Stimulated activated CD4-positive, alpha-beta T cell treated with anti-CD3 and anti-CD28 coated beads, TNF-alpha, amount 100 ng/mL, for 48 hours (primary cell): ENCODE measurements at places on chromosomes 5 and 9.

DNA sequence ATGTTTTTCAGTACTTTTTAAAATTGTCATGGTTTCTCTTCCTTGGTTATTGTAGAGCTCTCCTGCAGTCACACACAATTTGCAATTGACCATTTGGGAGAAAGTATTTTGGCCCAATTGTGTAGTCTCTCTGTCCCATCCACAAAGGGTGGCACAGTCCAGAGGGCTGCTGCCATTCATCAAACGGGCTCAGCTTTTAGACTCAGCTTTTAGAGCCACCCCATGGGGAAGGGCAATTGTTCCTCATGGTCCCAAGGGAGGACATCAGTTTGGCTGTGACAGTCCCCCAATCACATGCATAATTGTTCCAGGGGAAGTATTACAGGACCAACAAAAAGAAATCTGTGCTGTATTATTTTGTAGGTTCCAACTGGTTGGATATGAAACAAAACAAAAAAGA, 207.6 kb downstream of the ZNF462 start:
- DNase-seq = no peak

DNA sequence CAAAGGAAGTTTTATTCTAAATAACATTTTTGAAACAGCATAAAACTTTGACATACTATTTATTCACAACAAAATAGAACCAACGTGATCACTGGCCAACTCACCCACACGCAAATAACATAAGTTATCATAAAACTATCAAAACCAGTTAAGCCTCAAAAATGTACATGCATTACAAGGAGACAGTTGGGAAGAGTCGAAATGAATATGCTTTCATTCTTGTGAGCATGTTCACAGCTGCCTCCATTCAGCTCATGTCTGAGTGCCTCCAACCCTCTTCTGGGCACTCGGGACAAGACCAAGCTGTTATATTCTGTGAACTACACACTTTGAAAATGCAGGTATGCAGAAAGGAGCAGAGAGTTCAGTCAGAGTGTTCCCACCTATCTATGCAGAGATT, 284.9 kb downstream of the BNC2 start:
- no peak for DNase-seq

- DNase-seq = no peak
Observed at GRCh38 chr9:134930398-134930797, 12.7 kb upstream of the FCN1 start.

- DNase-seq = no peak
Observed at GRCh38 chr9:135849181-135849580, 58.2 kb downstream of the CAMSAP1 start.

GRCh38 chr5:91361055-91361701, 21.9 kb downstream of the ARRDC3 start:
- no peak for DNase-seq

DNA sequence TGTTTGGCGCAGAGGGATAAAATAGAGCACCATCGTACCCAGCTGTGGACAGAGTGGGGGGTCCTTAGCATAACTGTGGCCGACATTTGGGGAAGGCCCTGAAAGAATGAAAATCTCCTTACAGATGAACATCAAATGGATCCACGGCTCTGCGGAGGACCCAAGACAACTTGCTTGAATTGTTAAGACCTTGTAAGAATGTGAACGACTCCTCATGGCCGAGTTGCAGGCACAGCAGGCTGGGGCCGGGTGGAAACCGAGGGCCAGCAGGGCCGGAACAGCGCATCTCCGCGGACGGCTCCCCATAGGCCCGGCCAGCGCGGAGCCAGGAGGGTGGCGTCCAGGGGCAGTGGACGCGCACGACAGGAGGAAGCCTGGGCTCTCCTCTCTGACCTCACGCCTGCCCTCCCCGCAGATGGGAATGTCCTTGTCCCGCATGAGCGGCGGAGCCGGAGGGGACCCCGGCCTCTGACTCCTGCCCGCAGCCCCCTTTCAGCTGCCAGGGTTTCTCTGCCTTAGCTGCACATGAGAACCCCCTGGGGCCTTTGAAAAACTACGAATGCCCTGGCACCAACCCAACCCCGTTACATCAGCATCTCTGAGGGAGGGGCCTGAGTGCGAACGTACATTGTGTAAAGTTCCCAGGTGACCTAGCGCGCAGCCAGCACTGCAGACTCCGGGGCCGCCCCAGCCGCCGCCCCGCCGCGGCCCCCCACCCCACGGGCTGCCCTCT, 36.2 kb upstream of the PTCH1 start:
- no peak for DNase-seq

DNA sequence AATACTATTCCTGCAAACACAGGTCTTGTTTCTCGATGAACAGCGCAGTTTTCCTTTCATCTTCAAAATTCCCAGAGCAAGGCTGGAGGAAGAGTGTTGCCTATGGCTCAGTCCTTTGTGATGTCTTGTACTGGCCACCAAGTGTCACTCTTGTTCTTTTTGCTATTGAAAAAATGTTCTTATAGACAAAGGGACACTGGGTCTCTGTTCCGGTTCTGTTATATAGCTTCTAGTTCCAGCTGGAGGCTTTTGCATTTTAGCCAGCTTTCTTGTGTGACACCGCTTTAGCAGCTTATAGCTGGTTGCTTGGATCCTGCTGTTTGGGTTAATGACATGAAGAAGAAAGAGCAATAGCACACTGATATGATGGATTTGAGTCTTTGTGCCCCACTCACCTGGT, 343.7 kb upstream of the KCNN2 start:
- no peak for DNase-seq

- no peak for DNase-seq
Observed at GRCh38 chr9:7780261-7780988, 19.2 kb downstream of the DMAC1 start.

- no peak for DNase-seq
Observed at GRCh38 chr5:179613460-179614071, 9.9 kb downstream of the HNRNPH1 start.

DNA sequence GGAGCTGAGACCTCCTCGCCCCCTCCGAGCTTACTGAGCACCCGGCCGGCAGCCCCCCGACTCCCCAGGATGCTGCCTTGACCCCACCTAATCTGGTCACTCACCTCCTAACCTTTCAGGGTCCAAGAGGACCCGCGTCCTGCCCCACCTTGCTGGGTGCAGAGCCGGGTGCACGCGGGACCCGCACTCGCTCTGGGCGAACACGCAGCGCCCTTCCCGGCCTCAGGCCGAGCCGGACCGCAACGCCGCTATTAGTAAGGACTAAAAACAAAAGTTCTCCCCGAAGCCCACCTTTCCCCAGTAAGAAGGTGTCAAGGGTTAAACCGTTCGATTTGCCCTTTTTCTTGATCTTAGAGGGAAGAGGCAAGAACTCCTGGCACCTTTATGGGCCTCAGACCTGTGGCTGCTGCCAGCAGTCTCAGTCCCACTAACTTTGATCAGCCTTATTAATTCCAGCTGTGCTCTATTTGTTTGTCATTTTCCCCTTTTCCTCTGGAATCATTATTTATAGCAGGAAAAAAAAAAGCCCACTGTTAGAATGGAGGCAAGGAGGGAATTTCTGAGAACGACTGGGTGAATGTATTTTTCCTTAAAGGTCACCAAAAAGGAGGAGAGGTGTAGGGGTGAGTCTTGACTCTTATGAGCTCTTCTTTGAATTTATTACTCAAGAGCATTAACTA, 10.5 kb downstream of the IRX2 start:
- DNase-seq = no peak
